T-helper 17 cell (primary cell): ENCODE measurements at places on chromosomes 1 and 21. TPM values are rescaled to one million over a fixed set of nuclear protein-coding genes. Genes with fewer than 3 reads are reported as not detected.
A peak's percentile ranks its signal among the peaks of the same experiment; 100 is the strongest.

Gene HSD3B2
- total RNA-seq, result not detected

Gene ZBTB8B
- total RNA-seq, result not detected

Gene S100A6
- total RNA-seq, result 331 TPM

Gene EEIG2
- total RNA-seq, result 11.4 TPM

Gene MAP3K6
- 4.9 TPM for total RNA-seq

Gene PIK3CD
- 204 TPM for total RNA-seq

Gene CHD5
- total RNA-seq, result 0.12 TPM

Gene GJA9
- not detected for total RNA-seq

Gene ACKR1
- total RNA-seq, result not detected

- no peak for DNase-seq
These were observed 11.9 kb downstream of the NIPAL3 start for GRCh38 chr1:24427545-24427862.

GRCh38 chr1:55716610-55717009, 501.4 kb upstream of the USP24 start:
- DNase-seq, result no peak

DNA sequence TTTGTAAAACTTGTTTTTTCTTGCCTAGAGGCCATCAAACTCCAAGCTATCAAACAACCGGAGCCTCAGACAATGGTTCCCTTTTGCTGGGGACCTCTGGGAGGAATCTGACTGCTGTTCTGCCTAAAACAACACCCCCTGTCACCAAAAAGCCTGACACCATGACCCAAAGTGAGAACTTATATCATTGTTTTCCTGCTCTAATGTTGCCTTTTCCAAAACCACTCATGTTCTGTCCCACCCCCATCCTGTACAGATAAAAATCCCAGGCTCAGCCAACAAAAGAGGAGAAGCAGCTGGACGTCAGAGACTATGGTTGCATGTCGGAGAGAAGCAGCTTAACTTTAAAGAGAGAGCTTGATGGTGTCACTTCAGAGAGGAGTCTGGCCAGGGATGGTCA, 327.2 kb upstream of the CXADR start:
- DNase-seq, result no peak

DNA sequence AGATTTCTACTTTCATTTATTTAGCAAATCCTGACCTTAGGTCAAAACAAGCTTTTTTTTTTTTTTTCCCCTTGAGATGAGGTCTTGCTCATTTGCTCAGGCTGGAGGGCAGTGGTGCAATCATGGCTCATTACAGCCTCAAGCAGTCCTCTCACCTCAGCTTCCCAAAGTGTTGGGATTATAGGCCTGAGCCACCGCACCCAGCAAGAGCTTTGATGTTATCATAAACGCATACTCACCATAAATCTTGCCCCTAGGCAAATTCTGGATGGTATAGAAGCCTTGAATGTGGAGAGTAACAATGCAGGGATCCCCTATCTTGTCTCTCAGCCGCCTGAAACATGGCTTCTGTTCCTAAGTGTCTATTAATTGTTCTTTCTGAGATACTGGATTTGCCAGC, 24.8 kb upstream of the CLDN8 start:
- no peak for DNase-seq

DNA sequence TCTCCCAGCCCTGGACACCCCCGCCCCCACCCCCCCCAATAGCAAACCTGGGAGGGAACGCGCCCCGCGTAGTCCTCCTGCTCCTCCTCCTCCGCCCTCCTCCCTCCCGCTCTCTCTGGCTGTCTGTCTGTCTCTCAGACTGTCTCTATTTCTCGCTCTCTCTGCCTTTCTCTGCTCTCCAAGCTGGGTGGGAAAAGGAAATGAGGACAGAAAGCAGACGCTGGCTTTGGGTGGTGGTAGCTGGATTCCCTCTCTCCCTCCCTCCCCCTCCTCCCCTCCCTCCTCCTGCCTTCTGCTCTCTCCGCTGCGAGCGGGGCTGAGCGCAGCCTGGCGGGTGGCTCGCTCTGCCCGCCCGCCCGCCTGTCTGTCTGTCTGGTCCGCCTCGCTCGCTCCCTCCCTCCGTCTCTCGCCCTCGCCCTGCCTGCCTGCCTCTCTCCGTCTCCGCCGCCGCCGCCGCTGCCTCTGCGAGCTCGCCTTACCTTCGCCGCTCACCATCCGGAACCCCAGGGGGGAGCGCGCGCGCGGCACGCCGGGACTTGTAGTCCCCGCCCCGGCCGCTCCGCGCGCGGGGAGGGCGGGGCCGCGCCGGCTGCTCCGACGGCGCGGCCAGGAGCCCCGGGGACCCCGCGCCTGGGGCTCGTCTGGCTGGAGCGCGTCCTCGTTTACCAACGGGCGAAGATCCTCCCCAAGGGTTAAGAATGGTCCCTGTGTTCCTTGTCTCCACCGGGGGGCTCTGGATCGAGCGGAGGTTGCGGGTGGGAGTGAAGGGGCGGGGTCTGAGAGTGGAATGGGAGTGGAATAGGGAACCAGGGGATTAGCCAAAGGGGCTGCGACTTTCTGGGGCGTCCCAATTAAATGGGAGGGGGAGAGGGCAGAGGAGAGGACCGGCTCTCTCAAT, at the start of gene AHDC1:
Gene AHDC1 (minus strand): TSS at position 464 of the 898 bp plus-strand sequence. CDS start 52,029 bp downstream, outside the sequence.
- peak; percentile 92 for DNase-seq

DNA sequence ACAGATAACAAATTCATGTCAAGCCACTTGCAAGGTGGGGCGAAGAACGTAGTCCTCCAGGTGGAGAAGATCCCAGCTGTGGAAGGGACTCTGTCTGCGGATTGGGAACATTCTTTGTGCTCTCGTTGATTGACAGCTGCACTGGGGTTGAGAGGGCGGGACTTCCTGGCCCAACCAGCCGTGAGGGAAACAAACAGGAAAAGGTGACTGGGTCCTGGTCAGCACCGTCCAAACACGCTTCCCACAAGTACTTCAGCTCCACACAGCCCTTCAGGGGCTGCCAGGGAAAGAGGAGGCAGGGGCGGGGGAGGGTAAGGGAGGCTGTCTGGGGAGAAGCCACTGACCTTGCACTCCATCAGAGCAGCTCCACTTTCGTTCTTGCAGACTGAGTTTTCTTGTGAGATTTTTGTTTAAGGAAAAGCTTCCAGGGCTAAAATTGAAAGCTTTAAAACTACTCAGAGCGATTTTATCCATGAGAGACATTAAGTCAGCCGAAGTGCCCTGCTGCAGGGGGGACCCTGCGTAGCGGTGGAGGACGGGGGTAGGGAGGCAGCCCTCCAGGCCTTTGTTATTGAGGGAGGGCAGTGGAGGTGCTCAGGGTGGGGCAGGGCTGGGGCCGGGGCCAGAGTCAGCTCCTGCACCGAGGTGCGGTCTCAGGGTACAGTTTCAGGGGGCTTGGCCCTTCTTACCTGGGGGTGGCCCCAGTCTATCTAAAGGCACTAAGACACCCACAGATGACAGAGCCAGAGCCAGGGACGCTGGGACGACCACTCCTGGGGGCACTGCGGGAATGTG, 21.6 kb upstream of the STUM start:
- no peak for DNase-seq

DNA sequence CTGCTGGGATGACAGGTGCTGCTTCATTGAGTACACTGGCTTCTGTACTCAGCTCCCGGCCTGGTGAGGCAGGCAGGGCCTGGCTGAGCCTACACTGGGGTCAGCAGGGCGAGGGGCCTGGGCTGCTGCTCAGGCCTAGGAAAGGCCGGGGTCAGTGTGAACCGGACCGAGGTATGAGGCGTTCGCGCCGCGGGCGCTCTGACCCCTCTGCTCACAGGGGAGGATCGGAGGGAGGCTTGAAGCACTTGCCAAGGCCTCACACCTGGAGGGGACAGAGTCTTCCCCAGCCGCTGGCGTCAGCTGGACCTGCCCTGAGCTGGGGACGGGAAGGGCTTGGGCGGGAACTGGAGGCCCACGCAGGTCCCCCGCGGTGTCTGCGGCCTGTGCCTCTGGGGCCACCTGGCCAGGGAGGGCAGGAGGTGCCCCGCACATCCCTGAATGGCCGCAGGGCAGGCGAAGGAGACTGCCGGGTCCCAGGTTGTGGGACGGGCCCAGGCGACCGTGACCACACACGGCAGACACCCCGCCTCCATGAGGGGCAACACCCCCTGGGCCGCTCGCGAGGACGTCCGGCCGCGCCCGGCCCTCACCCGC, 466 bp downstream of the PEX10 start:
- DNase-seq, result no peak

DNA sequence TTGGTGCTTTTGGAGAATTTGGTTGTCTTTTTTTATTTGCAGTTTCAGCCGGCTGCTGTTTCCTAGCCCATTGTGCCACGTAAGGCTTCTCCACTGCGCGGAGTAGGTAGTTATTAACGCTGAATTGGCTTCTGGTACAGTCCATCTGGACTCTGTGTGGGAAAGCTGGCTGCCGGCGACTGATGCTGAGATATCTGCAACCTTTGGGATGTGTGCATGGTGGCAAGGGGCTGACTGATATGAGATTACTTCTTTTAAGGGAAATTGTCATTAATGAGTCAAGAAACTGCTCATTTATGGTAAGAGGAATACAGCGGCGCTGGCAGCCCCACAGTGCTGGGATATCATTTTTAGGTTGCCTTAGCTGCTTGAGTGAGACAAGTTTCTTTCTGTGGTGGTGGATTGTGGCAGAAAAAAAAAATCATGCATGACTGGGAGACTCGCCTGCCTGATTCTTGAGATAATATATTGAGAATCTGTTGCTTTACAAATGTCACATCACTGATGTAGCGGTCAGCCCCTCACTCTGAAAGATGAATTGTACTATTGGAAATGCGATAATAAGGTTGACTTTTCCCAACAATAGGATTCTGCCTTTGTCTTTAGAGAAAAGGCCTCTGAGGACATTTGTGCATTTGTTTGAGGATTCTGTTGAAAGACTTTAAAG, 2.5 kb upstream of the ELAVL4 start:
- DNase-seq, result no peak

DNA sequence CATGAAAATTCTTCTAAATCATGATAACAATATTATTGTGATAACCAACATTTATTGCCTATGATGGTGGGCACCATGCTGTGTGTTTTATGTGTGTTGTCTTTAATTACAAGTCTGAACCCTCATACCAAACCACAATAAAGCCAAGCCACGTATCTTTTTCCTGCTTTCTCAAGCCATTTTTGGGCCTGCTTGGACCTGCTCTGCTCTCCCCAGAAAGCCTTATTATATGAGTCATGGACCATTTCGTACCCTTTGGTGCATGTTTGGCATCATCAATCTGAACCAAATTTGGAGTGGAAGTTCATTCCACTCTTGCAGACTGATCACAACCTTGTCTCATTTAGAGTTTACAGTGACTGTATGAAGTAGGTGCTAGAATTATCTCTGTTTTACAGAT, 87.3 kb upstream of the CD53 start:
- no peak for DNase-seq

- DNase-seq, result no peak
These were observed 8.4 kb upstream of the DDAH1 start for GRCh38 chr1:85473390-85473789.

DNA sequence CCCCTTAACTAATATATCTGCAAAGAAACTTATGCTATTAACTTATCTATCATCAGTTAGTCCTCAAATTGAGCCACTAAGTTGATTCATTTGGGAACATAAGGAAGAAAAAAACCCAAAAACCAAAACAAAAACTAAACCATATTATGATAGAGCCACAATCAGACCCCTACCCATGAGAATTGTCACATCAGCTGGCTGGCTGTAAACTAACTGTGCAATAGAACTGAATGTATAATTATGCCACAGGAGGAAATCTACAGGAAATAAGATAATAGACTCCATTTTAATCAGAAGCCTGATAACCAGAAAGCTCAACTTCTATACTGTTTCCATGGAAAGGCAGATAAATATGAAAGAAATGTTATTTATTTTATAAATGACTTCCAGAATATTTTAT, 110.0 kb downstream of the RGL1 start:
- DNase-seq, result no peak
